ENCODE measurements at places on chromosomes 4 and X.
A peak's percentile ranks its signal among the peaks of the same experiment; 100 is the strongest.

DNA sequence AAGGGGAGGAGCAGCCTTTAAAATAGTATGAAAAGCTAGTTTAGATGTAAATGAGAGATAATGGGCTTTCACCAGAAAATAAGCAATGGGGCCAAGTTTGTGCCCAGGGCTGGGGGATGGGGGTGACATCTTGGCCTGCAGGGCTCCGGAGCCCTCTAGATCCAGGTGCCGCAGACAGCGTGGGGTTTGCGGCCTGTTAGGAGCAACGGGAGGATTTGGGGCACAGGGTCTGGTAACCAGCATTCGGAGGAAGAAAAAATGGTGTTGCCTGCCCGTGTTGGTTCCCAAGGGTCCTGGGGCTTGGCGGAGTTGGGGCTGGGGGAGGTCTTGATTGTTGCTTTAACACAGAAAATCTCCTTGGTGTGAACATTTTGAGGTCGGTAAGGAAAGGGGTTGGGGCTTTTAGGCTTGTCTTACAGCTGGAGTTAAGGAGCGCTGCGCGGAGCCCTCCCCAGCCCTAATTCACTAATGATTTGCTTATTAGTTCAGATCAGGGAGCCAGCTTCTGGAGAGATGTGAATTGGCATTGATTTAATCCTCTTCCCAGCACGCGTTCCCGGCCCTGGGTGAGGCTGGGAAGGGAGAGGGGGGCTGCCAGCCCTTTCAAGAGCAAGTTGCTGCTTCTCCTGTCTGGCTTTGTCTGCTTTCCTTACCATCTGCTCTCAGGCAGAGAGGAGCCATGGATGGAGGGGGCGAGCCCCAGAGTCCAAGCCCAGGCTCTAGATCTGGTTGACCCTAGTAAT, 443.4 kb downstream of the BCOR start:
- no peak for DNase-seq

GRCh38 chr4:108168160-108168670, 517 bp downstream of the LEF1 start:
- peak; percentile 53 for DNase-seq

- DNase-seq: no peak
Observed at GRCh38 chrX:10015355-10015722, 48.2 kb downstream of the CLDN34 start.

GRCh38 chr4:69849969-69850368, 10.0 kb downstream of the SULT1E1 start:
- no peak for DNase-seq

DNA sequence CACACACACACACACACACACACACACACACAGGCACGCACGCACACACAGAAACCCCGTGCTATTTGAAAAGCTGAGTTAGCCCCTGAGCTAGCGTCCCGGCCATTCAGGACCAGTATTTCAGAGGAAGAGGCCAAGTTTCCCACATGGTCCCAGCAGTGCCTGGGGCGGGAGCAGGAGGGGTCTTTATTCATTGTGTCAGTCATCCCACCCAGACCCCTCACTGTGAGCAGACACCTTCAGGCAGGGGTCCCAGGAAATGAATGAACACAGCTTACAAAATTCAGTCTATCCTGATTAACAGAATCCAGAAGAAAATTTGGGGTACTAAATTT, 58.1 kb downstream of the ZFYVE28 start:
- DNase-seq: no peak

DNA sequence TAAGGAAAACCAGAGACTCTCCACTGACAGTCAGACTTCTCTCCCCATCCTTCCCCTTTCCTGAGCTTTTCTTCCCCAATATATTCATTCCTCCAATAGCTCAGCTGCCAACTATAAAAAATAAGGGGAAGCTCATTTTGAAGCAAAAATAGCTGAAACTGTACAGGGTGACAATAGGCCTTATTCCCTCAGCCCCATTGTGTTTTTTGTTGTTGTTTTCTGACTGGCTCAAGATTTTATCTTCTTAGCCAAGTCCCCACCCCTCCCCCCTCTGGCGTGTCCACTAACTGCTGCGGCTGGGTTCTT, 26.2 kb downstream of the PRPS1 start:
- no peak for DNase-seq

GRCh38 chrX:9037296-9037695, 3.4 kb upstream of the FAM9B start:
- no peak for DNase-seq

- no peak for DNase-seq
Observed at GRCh38 chrX:40100537-40101429, 3.0 kb upstream of the BCOR start.

- DNase-seq: no peak
Observed at GRCh38 chr4:112942077-112942476, 107.4 kb upstream of the ANK2 start.

DNA sequence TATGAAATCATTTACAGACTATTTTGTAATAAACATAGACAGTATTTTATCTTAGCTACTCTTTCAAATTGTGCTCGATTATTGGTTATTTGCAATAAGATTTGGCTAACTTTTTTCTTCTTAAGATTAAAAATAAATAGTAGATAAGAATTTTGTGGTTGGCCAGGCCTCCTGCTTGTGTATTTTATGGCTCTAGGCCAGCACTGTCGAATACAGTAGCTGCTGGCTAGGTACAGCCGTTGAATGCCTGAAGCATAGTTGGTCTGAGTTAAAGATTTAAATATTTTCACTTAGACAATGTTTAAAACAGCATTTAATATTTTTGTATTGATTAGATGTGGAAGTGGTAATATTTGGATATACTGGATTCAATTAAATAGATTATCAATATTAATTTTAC, 481.0 kb downstream of the SPRY1 start:
- DNase-seq: no peak

DNA sequence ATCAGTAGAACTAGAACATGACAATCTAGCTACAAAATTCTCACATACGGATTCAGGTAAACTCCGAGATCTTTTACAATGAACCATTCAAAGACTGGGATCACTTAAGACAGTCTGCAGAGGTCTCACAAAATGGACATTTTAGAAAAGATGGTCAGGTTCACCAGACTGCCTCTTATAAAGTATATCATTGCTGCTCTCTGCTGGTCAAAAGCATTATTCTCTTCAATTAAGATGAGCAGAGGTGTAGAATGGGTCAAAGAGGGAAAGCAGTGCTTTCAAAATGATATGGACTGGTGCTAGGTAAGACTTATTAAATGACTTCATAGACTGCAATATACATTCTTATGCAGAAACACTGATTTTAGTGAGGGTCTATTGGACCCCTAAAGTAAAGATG, 434.7 kb downstream of the PACRGL start:
- DNase-seq: no peak

- DNase-seq: no peak
Observed at GRCh38 chrX:116526010-116526409, 63.2 kb upstream of the CT83 start.

DNA sequence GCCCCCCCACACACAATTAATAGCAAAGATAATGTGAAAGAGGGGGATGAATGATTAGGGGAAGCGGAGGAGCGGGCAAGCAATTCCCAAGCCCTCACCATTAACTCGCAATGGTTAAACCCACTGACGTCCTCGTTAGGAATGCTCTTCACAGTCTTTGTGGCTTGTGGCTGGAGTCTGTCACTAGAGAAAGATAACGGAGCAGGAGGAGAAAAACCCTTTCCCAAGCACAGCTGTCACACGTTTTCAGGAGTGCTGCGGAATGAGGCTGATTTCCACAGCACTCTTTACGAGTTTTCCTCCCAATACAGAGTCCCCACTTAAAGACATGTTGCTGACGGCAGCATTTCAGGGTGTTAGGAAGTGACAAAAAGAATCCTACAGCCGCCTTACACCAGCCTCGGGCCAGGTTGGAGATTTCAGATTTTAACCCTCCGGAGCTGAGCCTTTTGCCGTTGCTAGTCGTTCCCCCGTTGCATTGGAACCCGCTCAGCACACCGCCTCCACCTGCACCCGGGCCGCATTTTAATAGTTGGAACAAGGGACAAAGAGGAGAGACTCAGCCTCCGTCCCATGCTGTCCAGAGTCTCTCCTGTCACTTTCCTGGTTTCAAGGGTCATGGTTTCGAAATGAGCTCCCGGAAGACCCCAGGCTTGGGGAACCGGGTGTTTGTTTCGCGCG, 92.2 kb downstream of the GEMIN8 start:
- DNase-seq: no peak

Measured in CD4-positive, alpha-beta T cell treated with Interleukin-6 for 4 hours (primary cell).